ENCODE measurements at places on chromosomes 16 and 17.

DNA sequence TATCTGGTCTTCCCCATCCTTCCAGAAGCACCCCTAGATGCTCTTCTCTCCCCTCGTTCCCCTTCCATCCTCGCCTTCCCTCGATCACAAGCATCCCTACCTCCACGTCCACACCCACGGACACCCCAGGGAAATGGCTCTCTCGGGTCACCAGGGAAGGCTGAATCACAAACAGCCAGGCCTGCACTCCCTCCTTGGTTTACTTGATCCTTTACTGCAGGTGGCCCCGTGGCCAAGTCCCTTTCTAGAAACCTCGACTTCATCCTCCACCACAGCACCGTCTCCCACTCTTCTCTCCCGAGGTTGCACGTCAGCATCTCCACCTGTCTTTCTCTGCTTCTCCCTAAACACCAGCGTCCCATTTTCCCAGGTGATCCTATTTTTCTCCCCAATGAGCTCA is 6.5 kb upstream of the RBFOX3 start:
- no peak for DNase-seq

- no peak for DNase-seq
Measured at GRCh38 chr16:81899601-81900000, 111.7 kb downstream of the SDR42E1 start.

DNA sequence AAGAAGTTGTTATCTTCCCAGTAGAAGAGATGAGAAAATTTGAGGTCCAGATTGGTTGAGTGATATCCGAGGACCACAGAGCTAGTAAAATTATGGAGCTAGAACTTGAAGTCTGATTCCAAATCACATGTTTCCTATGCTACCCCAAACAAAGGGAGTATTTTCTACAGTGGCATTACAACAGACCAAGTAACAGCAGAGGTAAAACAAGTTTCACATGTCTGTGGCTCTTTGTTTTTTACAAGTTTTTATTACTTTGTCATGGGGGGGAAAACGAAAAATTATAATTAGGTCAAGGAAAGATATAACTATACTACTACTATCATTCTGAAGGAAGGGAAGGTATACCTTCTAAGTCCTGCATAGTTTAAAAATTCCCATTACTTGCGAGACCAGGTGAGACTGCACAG is 49.4 kb downstream of the KANSL1 start:
- no peak for DNase-seq

GRCh38 chr17:1030684-1031532 is 34.0 kb downstream of the TIMM22 start:
- no peak for DNase-seq

GRCh38 chr17:39951924-39952679 is 10.7 kb upstream of the GSDMA start:
- DNase-seq, result no peak

DNA sequence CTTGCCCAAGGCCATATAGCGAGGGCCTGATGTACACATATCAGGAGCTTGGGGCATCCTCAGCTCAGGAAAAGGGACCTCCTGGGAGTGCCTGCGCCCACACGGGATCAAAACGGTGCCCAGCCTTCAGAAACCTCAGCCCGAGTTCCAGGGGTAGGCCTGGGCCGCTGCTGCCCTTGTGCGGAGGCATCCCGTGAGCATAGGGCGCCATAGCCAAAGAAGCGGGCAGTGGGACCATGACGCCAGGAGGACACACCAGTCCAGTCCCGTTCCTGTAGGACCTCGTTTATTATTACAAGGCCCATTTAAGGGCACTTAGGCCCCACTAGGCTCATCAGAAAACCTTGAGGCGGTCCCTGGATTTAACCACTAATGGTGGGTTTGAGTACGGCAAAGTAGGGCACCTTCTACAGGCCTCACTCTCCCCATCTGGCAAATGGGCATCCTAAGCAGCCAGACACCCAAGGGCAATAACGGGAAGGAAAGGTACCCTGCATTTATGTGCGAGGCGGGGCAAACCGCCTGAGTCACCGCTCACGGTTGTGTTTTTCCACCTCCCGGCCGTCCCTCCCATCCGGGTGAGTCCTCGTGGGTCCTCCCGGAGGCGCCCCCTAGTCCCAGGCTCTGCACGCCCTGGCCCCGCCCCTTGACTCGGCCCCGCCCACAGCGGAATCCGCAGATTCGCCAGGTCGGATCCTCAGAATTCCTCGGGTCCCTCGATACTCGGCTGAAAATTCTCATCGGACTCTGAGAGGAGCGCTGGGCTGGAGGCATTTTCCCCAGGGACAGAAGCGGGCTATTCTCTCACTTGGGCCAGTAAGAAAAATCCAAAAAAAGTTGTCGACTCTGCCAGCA is 726 bp upstream of the SETD1A start:
- DNase-seq, result peak; percentile 62

DNA sequence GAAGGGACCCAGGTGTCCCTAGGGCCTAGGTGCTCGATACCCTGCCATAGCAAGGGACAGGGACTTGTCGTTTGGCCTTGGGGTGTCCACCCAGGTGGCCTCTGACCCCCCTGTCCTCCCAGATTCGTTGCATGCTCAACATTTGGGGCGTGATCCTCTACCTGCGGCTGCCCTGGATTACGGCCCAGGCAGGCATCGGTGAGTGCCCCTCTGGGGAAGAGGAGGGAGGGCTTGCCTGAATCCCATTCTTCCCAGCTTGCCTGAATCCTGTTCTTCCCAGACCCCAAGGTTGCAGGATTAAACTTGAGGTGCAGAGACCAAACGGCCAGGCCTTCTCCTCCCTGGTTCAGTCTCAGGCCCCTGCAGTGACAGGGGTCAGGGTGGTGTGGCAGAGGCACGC is 3.2 kb downstream of the SLC12A3 start:
- DNase-seq, result no peak

DNA sequence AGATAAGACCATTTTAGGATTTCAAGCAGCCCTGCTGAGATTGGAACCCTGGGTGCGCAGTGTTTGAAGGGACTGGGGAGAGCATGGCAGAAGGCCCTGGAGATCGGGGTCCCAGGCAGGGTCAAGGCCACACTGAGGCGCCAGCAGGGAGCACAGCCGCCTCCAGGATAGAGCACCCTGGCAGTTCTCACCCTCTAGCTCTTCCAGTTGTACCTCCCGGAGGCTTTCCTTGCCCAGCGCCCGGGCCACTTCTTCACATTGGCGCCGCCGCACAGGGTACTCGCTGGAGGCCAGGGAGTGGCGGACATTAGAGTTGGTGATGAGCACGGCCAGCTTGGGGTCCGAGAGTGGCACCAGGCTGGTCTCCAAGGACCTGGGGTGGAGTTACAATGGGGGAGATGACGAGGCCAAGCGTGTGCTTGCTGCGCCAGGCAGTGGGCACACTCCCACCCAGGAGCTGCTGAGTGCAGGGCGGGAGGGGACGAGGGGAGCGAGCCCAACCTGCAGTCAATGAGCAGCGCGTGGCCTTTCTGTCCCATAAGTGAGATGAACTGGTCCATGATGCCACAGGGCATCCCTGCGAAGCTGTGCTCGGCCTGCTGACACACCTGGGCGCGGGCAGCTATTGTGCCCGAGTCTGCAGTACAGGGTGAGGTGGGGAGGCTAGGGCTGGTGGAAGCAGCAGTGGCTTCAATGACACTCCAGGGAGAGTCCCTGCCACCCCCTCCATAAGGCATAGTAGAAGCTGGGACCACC is 2.3 kb downstream of the GALK1 start:
- DNase-seq, result no peak

All from GM04504 (cell line).